ENCODE measurements at places on chromosomes 5 and 9.

GRCh38 chr9:99486684-99487083, 264.6 kb downstream of the SEC61B start:
- DNase-seq = no peak

DNA sequence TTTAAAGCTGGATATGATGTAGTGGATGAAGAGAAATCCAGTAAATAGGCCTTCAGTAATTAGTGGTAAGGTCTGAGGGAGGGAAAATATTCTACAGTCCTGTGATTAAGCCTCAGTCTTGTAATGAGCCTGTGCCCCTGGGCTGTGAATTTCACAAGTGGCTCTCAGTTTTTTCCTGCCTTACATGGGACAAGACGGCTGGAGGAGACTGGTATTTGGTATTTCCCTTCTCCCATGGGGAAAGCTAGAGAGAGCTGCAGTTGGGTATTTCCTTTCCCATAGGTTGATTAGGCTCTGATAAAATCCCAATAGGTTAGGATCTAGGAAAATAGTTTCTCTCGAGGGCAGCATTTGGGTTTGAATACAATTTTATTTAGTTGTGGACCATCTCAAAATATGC, 62.2 kb upstream of the GNA14 start:
- DNase-seq = no peak

GRCh38 chr5:113524927-113525326, 11.4 kb downstream of the YTHDC2 start:
- DNase-seq = no peak

GRCh38 chr5:99911971-99912370, 623.2 kb upstream of the FAM174A start:
- DNase-seq = no peak

DNA sequence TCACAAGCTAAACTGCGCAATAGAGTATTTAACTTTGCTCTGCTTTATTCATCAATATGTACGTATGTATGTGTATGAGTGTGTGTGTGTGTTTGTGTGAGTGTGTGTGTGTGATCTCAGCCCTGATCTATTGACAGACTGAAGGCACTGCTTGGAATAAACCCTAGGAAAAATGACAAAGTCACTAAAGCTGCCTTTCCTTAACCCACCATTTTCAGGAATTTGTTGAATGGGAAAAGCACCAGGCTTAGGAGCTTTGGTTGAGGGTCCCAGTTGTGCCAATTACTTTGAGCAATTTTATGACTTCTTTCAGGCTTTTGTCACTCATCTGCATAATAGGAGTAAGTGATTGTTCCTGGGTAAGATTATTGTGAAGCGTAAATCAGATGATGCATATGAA, 108.6 kb upstream of the TLR4 start:
- no peak for DNase-seq

GRCh38 chr5:153765987-153766386, 272.7 kb downstream of the FAM114A2 start:
- DNase-seq = no peak

DNA sequence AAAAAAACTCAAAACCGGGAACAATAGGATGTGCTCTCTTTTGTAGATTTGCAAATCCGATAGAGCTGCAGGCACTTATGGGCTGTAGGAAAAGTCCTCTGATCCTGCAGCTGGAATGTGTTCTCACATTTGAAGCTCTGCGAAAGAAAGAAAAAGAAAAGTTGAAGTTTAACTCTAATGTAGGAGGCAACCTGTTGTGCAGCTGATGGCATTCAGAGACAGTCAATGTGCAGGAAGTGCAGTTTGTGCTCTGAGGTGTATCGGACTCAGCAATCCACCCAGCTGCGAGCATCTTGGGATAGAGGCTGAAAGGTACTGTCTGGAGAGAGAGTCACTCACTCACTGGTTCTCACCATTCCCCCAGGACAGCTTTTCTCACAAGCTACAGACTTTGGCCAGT, 339.2 kb downstream of the AGTPBP1 start:
- no peak for DNase-seq

- DNase-seq = no peak
Observed at GRCh38 chr9:78351816-78352215, 54.9 kb downstream of the PSAT1 start.

GRCh38 chr5:66652818-66653217, 56.6 kb downstream of the MAST4 start:
- no peak for DNase-seq

DNA sequence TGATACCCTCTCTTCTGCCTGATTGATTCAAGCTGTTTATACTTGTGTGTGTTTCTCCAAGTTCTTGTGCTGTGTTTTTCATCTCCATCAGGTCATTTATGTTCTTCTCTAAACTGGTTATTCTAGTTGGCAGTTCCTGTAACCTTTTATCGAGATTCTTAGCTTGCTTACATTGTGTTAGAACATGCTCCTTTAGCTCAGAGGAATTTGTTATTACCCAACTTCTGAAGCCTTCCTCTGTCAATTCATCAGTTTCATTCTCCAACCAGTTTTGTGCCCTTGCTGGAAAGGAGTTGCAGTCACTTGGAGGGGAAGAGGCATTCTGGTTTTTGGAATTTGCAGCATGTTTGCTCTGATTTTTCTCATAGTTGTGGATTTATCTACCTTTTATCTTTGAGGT, 126.2 kb upstream of the FTMT start:
- no peak for DNase-seq

- no peak for DNase-seq
Observed at GRCh38 chr5:140371356-140372151, 11.6 kb downstream of the SLC4A9 start.

- DNase-seq = no peak
Observed at GRCh38 chr9:114905170-114905940, 25.0 kb downstream of the TNFSF8 start.

- DNase-seq = no peak
Observed at GRCh38 chr5:138677782-138678181, 75.4 kb upstream of the CTNNA1 start.

- no peak for DNase-seq
Observed at GRCh38 chr9:36999728-37000333, 34.2 kb downstream of the PAX5 start.

DNA sequence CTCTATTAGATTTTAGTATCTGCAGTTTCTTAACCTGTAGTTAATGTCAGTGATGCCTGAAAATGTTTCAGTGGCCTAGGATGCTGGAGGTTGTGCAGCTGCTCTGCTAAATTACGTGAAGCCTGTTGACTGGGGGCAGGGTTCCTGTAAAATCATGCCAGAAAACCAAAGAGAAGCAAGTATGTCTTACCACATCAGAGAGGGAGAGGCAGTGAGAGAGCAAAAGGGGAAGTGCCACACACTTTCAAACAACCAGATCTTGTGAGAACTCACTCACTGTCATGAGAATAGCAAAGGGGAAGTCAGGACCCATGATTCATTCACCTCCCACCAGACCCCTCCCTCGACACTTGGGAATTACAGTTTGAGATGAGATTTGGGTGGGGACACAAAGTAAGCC, 83.9 kb upstream of the CYLC2 start:
- no peak for DNase-seq

DNA sequence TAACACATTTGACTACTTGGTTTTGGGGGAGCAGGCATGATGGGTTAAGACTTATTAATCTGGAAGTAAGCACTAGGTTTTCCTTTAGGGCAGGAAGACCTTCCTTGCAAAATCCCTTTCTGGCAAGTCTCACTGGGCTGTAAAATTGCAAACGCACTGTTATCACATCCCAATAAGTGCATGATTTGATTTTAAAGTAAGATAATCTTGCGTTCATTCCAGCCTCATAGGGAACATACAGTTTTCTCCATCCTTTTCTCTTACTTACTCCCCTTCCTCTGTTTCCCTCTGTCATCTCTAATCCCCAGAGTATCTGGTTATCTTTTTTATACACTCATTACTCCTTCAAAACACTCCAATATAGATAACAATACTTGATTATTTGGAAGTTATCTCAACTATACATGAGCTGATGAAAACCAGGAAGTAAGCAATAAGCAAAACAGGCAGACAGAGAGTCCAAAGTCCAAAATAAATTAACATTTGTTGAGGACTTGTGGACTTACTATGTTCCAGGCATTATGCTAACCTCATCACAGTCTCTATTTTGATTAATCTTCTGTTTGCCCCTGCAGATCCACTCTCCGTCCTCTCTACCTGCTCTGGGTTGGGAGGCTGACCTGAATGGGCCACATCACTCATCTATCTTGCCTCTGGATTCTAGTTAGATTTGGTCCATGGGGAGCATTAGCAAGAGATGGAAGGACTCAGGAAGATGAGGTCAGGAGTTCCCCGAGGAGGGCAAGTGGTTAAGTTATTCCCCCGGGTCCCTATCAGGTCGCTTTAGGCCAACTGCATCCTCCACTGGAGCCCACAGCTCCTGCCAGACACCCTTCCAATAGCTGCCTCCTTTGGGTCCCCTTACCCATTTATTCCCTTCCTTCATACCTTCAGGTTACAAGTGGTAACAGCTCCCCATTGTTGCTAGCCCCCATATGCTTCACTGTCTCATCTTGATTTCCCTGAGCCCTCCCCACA, 60.2 kb downstream of the SLC22A5 start:
- no peak for DNase-seq

GRCh38 chr5:102792705-102793104, 37.6 kb downstream of the PAM start:
- no peak for DNase-seq

GRCh38 chr5:169723103-169723831, 86.2 kb downstream of the DOCK2 start:
- no peak for DNase-seq
